Activated naive CD8-positive, alpha-beta T cell treated with anti-CD3 and anti-CD28 coated beads, Interleukin-2, amount 10 ng/mL, durations not matched to agents 7 days and 5 days (primary cell): ENCODE measurements at places on chromosomes 11 and 22. TPM values are rescaled to one million over a fixed set of nuclear protein-coding genes. Genes with fewer than 3 reads are reported as not detected.

Gene RASL10A
- total RNA-seq: 0.80 TPM

Gene OR51B5
- not detected for total RNA-seq

Gene RAB3IL1
- 1.6 TPM for total RNA-seq

Gene PHLDA2
- total RNA-seq: 0.55 TPM

Gene KRTAP5-9
- not detected for total RNA-seq

Gene PRG3
- total RNA-seq: not detected

Gene EMSY
- 35.7 TPM for total RNA-seq

Gene SLC5A4
- not detected for total RNA-seq

Gene MRPL40
- total RNA-seq: 22.0 TPM

Gene KCNJ5
- total RNA-seq: 0.20 TPM

DNA sequence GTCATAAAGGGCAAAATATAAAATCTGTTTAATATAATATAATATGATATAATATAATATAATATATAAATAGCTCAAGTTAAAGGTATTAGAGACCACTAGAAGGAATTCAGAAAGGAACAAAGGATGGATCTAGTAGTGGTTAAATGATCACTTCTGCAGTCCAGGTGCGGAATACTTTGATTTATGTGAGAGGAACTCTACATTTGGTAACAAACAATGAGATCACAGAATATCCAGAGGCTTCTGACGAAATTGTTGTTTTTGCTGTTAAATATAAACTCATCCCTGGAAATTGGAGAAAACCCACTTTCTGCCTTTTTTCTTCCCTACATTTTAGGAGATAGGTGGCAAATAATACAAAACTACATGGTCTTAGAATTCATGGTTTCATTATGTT is 36.0 kb downstream of the ATXN10 start:
- H3K4me3 ChIP-seq: no peak overlapping the region
- H3K4me1 ChIP-seq: peaks cover 12% of the 10 kb centered on the region
- H3K27me3 ChIP-seq: no peaks in the 10 kb centered on the region
- peaks cover 41% of the 10 kb centered on the region for H3K36me3 ChIP-seq
- no peak overlapping the region for H3K27ac ChIP-seq
- DNase-seq: no peak

GRCh38 chr11:123483466-123483865 is 53.4 kb downstream of the GRAMD1B start:
- H3K4me1 ChIP-seq: peaks cover 50% of the 10 kb centered on the region
- H3K36me3 ChIP-seq: peaks cover 22% of the 10 kb centered on the region
- no peaks in the 10 kb centered on the region for H3K27me3 ChIP-seq
- H3K27ac ChIP-seq: no peak overlapping the region
- H3K4me3 ChIP-seq: no peak overlapping the region

GRCh38 chr11:63711838-63712237 is 30.5 kb downstream of the RTN3 start:
- no peak overlapping the region for H3K27ac ChIP-seq
- peaks cover 4% of the 10 kb centered on the region for H3K4me1 ChIP-seq
- peaks cover 3% of the 10 kb centered on the region for H3K36me3 ChIP-seq
- no peaks in the 10 kb centered on the region for H3K27me3 ChIP-seq
- no peak overlapping the region for H3K4me3 ChIP-seq

GRCh38 chr11:2474059-2474901 is 29.5 kb downstream of the KCNQ1 start:
- H3K27ac ChIP-seq: no peak overlapping the region
- H3K27me3 ChIP-seq: peaks cover under 1% of the 10 kb centered on the region
- DNase-seq: no peak
- H3K4me3 ChIP-seq: no peak overlapping the region
- H3K36me3 ChIP-seq: peaks cover 27% of the 10 kb centered on the region

DNA sequence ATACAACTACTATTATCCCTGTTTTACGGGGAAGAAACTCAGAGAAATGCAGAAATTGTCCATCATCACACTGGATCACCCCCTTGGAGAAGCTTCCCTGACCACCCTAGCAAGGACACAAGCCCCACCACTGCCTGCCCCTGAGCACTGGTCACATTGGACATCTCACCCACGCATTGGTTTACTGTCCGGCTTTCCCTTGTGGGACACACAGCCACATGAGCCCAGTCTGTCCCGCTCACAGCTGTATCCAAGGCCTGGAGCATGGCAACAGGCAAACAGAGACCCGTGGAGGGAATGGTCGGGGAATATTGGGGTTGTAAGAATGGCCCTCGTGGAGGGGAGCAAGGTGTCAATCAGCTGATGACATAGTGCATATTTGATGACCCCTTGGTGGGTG is 42.7 kb upstream of the FGF3 start:
- DNase-seq: no peak
- H3K36me3 ChIP-seq: no peaks in the 10 kb centered on the region
- H3K4me1 ChIP-seq: no peaks in the 10 kb centered on the region
- H3K27me3 ChIP-seq: peaks cover 14% of the 10 kb centered on the region
- no peak overlapping the region for H3K4me3 ChIP-seq

GRCh38 chr11:125957618-125958332 is 11.9 kb downstream of the VSIG10L2 start:
- H3K4me1 ChIP-seq: peaks cover 5% of the 10 kb centered on the region
- no peak overlapping the region for H3K27ac ChIP-seq
- H3K27me3 ChIP-seq: no peaks in the 10 kb centered on the region
- H3K36me3 ChIP-seq: peaks cover 3% of the 10 kb centered on the region

- no peak overlapping the region for H3K27ac ChIP-seq
- DNase-seq: no peak
- peaks cover 2% of the 10 kb centered on the region for H3K4me1 ChIP-seq
- H3K36me3 ChIP-seq: peaks cover 4% of the 10 kb centered on the region
These were observed 14.4 kb downstream of the MUC5AC start for GRCh38 chr11:1171985-1172728.

- H3K27me3 ChIP-seq: peaks cover 2% of the 10 kb centered on the region
- DNase-seq: no peak
- no peak overlapping the region for H3K27ac ChIP-seq
- no peak overlapping the region for H3K4me3 ChIP-seq
- H3K4me1 ChIP-seq: no peaks in the 10 kb centered on the region
These were observed 47.9 kb upstream of the ARHGAP42 start for GRCh38 chr11:100639140-100639539.

GRCh38 chr11:60905551-60906113 is 753 bp downstream of the PRPF19 start:
- no peak for DNase-seq
- H3K4me1 ChIP-seq: peaks cover 34% of the 10 kb centered on the region
- no peaks in the 10 kb centered on the region for H3K36me3 ChIP-seq
- H3K4me3 ChIP-seq: peak overlapping the region; percentile 81

GRCh38 chr22:29043906-29044575 is 17.6 kb downstream of the C22orf31 start:
- peaks cover 8% of the 10 kb centered on the region for H3K27me3 ChIP-seq
- peaks cover 7% of the 10 kb centered on the region for H3K4me1 ChIP-seq
- no peak overlapping the region for H3K4me3 ChIP-seq
- no peak overlapping the region for H3K27ac ChIP-seq
- no peaks in the 10 kb centered on the region for H3K36me3 ChIP-seq

DNA sequence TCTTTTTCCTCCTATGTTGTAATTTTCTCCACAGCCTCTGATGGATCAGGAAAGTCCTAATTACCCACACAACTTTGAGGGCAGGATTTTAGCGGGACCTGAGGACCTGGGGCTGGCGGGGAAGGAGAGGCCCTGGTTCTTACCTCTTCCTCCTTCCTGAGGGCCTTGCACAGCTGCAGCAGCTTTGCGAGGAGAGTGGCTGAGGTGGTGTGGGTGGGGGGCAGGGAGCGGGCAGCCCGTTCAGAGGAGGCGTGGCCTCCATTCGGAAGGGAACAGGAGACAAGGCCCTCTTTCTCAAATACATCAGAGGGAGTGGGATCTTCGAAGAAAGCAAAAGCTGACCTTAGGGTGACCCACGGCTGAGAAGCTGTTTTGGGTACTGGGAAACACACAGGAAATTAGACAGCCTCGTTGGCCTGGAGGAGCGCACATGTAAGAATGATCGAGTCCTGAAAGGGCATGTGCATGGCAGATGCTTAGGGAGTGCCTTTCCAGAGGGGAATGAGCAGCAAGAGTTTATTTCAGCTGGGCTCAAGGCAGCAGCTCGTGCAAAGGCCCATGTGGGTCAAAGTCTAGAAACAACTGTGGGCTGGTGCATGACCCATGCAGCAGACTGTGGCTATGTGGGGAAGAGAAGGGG is 76.6 kb upstream of the NARS2 start:
- peaks cover 4% of the 10 kb centered on the region for H3K4me1 ChIP-seq
- DNase-seq: no peak
- no peak overlapping the region for H3K4me3 ChIP-seq
- no peaks in the 10 kb centered on the region for H3K36me3 ChIP-seq
- H3K27ac ChIP-seq: no peak overlapping the region

GRCh38 chr11:63903884-63904283 is 13.1 kb downstream of the RCOR2 start:
- H3K4me3 ChIP-seq: no peak overlapping the region
- no peak for DNase-seq
- H3K36me3 ChIP-seq: peaks cover 25% of the 10 kb centered on the region
- H3K4me1 ChIP-seq: peaks cover 7% of the 10 kb centered on the region
- H3K27me3 ChIP-seq: no peaks in the 10 kb centered on the region

GRCh38 chr22:42909363-42910058 is 52.4 kb upstream of the ARFGAP3 start:
- no peak overlapping the region for H3K4me3 ChIP-seq
- DNase-seq: no peak
- no peaks in the 10 kb centered on the region for H3K36me3 ChIP-seq
- no peak overlapping the region for H3K27ac ChIP-seq

- no peaks in the 10 kb centered on the region for H3K27me3 ChIP-seq
- no peak for DNase-seq
- no peaks in the 10 kb centered on the region for H3K36me3 ChIP-seq
- H3K4me1 ChIP-seq: no peaks in the 10 kb centered on the region
These were observed 282.5 kb downstream of the KCNA4 start for GRCh38 chr11:29734287-29734686.

GRCh38 chr11:13137844-13138301 is 128.8 kb downstream of the RASSF10 start:
- H3K27ac ChIP-seq: no peak overlapping the region
- H3K4me3 ChIP-seq: no peak overlapping the region
- no peaks in the 10 kb centered on the region for H3K36me3 ChIP-seq
- peaks cover 5% of the 10 kb centered on the region for H3K27me3 ChIP-seq
- no peak for DNase-seq
- peaks cover under 1% of the 10 kb centered on the region for H3K4me1 ChIP-seq

GRCh38 chr22:43002202-43002586 is 12.8 kb downstream of the PACSIN2 start:
- H3K27ac ChIP-seq: no peak overlapping the region
- H3K36me3 ChIP-seq: peaks cover 9% of the 10 kb centered on the region
- H3K4me3 ChIP-seq: peak overlapping the region; percentile 38
- H3K4me1 ChIP-seq: peaks cover 66% of the 10 kb centered on the region

- no peak overlapping the region for H3K4me3 ChIP-seq
- DNase-seq: no peak
- no peaks in the 10 kb centered on the region for H3K36me3 ChIP-seq
- peaks cover 3% of the 10 kb centered on the region for H3K27me3 ChIP-seq
These were observed 226.2 kb upstream of the BLID start for GRCh38 chr11:122342089-122342744.

GRCh38 chr22:19105867-19106802 is 16.1 kb downstream of the DGCR2 start:
- peak; percentile 51 for DNase-seq
- no peaks in the 10 kb centered on the region for H3K27me3 ChIP-seq
- H3K4me1 ChIP-seq: peaks cover 45% of the 10 kb centered on the region
- H3K4me3 ChIP-seq: no peak overlapping the region
- H3K27ac ChIP-seq: peak overlapping the region; percentile 77

GRCh38 chr11:79482800-79483199 is 42.0 kb upstream of the TENM4 start:
- peaks cover 2% of the 10 kb centered on the region for H3K4me1 ChIP-seq
- no peak overlapping the region for H3K27ac ChIP-seq
- H3K27me3 ChIP-seq: no peaks in the 10 kb centered on the region
- no peak overlapping the region for H3K4me3 ChIP-seq
- no peak for DNase-seq

- H3K27ac ChIP-seq: no peak overlapping the region
- H3K36me3 ChIP-seq: no peaks in the 10 kb centered on the region
- H3K4me3 ChIP-seq: no peak overlapping the region
- H3K27me3 ChIP-seq: peaks cover 3% of the 10 kb centered on the region
- no peak for DNase-seq
These were observed 924.7 kb downstream of the OPCML start for GRCh38 chr11:132607575-132607974.

GRCh38 chr11:70156291-70157037 is 46.6 kb upstream of the FADD start:
- H3K27me3 ChIP-seq: peaks cover 8% of the 10 kb centered on the region
- no peak overlapping the region for H3K27ac ChIP-seq
- no peak for DNase-seq

GRCh38 chr11:73002214-73002613 is 139.9 kb downstream of the FCHSD2 start:
- peaks cover 5% of the 10 kb centered on the region for H3K4me1 ChIP-seq
- H3K27me3 ChIP-seq: no peaks in the 10 kb centered on the region
- no peak overlapping the region for H3K27ac ChIP-seq
- no peak for DNase-seq
- H3K36me3 ChIP-seq: peaks cover 33% of the 10 kb centered on the region

DNA sequence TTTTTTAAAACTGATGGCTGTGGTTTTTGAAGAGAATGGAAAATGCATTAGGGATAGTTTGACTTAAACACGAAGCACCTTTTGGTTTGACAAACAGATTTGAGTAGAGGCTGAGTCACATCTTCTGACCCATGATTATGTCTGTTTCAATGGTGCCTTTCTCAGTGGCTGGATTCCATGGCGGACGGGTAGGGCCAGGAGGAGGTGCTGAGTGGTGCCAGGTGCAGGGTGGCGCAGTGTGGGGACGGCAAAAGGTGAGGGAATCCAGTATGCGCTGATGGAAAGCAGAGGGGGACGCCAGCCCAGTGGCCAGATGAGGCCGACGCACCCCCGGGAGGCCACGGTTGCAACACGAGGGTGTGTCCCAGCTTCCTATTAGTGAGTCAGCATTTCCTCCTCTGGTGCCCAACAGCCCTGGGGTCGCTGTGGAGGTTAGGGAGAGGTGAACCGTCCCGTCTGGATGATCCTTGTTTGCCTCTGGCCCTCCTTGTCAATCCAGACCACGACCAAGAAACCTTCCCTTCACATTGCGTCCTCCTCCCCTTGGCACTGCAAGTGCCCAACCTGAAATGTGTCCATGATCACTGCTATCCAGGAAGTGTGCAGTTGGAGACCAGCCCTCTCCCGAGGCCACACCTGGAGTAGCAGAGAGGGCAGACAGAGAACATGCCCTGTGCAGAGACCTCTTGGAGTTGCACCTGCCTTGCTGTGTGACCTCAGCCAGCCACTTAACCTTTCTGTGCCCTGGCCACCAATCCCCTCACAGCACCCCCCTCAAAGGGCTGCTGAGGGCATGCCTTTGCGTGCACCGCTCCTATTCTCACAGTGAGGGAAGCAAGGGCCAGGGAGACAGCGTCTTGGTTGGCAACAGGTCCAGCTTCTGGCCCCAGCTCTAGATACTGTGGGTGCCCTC is 32.5 kb upstream of the ATXN10 start:
- H3K4me3 ChIP-seq: peak overlapping the region; percentile 43
- H3K36me3 ChIP-seq: no peaks in the 10 kb centered on the region
- H3K27ac ChIP-seq: peak overlapping the region; percentile 30
- peaks cover 24% of the 10 kb centered on the region for H3K4me1 ChIP-seq
